RWPE1 (cell line): ENCODE measurements at places on chromosomes 7 and 10.

DNA sequence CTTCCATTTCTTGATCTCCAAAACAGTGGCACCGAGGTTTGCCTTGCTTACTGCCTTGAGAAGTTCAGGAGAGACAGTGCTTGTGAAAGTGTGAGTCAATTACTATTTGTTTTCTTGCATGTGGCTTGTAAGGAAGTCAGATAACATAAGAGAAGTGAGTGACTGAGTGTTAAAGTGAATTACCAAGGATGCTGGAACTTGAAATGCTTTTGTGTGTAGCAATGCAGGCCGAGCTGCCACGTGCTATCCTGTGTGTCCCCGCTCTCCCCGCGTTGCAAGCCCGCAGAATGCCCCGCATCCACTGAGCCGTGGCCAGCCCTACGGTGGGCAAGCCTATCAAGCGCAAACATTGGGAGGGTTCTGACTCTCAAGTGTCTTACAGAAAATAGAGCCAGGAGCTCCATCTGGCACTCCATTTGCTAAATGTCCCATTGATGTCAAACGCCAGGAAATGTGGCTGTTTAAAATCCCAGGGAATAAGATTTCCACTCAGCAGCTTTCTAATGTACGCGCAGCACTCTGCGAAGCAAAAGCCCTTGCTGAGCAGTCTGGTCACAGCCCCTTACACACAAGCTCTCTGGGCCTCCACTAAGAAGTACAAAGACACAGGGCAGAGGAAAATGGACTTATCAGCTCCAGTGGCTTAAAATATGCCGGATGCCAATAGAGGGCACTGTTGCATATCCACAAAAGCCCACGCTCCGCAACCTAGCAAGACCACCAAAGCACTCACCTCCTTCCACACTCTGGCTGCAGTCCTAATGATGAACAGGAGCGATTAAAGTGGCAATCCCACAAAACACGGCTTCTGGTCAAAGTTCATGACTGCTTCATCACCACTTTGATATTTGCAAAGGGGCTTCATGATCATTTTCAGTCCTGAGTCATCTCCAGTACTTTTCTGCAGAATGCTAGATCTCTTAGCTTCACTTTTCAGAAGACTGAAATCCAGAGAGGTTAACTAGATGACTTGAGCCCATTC is 158.0 kb upstream of the ITGB1 start:
- DNase-seq, result no peak

DNA sequence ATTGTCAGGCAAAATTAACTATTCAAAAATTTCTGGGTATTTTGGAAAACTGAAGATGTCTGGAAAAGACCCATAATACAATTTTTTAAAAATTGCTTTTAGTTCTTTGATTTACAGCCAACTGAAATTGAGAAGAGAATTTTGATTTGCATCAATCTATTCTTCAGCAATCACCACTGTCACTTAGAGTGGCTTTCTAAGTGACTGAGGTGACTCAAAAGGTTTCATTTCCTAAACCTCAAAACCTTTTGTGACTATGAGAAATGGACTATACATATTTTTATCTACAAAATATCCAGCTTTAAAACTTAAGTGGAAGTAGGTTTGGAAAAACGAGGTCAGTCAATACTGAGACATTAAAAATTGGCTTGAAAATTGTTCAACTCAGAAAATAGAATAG is 60.0 kb downstream of the ENO4 start:
- DNase-seq, result no peak

- DNase-seq, result no peak
Observed at GRCh38 chr10:78942091-78942501, 126.7 kb upstream of the ZMIZ1 start.

DNA sequence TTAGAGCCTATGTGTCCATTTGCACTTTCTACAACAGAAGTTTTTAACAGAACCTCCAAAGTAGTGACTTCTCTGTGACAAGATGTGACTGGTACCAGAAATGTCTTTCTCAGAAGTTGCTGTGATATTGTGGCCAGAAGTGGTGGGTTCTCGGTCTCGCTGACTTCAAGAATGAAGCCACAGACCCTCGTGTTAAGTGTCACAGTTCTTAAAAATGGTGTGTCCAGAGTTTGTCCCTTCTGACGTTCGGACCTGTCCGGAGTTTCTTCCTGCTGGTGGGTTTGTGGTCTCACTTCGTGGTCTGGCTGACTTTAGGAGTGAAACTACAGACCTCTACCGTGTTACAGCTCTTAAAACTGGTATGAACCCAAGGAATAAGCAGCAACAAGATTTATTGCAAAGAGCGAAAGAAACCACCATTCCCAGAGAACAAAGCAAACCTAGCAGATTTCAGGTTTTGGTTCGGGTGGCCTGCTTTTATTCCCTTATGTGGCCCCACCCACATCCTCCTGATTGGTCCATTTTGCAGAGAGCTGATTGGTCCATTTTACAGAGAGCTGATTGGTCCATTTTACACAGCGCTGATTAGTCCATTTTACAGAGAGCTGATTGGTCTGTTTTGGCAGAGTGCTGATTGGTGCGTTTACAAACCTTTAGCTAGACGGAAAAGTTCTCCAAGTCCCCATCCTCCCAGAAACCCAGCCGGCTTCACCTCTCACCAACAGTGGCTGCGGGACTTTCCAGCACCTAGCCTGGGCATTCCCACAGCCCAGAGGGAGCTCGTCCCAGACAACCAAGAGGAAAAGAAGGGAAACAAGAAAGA is 3.0 kb downstream of the ITPRID1 start:
- DNase-seq, result no peak

- DNase-seq, result peak; percentile 75
Observed at GRCh38 chr10:133336577-133337369, at the start of gene CALY. CALY (minus strand) TSS chr10:133336896; CDS start chr10:133328989, 7,907 bp downstream.

DNA sequence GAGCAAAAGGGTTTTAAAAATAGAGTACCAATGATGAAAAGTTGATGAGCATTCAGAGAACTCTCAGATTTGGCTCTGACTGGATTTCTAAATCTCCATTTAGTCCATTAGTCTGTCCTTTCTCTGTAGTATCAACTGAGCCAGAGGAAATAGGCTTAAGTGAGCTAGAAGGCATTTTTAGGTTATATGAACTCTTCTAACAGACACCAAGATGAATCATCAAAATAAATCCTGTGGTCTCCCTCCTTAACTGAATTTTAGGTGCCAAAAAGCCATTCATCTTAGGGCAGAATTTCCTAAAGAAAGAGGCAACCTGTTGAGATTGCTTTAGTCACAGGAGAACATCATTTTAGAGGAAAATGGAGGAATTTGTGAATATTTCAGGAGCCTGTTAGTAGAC is 305.1 kb downstream of the AUTS2 start:
- no peak for DNase-seq

DNA sequence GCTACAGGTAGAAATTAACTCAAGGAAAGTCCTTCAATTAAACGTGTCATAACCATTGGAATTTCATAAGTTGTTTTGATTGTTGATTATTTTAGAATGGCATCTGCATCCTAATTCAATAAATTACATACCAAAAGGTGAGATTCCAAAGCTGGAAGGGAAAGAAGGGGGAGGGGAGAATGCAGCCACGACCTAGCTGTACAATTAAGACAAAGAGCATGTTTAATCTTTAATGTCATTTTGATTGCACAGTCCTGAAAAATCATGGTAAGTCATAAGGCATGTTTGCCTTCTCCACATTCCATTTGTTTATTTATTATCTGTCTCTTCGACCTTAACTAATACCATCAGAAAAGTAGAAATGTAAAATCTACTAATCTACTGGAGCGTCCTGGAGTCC is 358.1 kb downstream of the FRMD4A start:
- no peak for DNase-seq

- no peak for DNase-seq
Observed at GRCh38 chr10:66862687-66863258, 63.1 kb upstream of the LRRTM3 start.

- peak; percentile 54 for DNase-seq
Observed at GRCh38 chr10:91389636-91390512, 20.3 kb upstream of the HECTD2 start.

DNA sequence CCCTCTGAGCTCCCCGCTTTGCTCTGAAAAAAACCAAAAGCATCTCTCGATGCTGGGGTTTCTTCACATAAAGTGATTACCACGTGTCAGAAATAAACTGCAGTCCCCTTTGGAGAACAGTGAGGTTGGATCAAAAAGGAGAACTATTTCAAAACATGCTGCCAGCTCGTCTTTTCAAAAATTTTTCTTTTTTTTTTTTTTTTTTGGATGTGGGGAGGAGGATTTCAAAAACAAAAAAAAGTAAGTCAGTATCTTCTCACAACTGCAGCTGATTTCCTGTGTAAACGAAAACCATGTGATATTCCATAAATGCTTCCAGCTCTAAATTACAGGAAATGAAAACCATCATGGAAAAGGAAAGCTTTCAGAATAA is 155.0 kb upstream of the LYZL2 start:
- no peak for DNase-seq

- no peak for DNase-seq
Observed at GRCh38 chr7:27083646-27084045, 12.2 kb downstream of the HOXA1 start.

DNA sequence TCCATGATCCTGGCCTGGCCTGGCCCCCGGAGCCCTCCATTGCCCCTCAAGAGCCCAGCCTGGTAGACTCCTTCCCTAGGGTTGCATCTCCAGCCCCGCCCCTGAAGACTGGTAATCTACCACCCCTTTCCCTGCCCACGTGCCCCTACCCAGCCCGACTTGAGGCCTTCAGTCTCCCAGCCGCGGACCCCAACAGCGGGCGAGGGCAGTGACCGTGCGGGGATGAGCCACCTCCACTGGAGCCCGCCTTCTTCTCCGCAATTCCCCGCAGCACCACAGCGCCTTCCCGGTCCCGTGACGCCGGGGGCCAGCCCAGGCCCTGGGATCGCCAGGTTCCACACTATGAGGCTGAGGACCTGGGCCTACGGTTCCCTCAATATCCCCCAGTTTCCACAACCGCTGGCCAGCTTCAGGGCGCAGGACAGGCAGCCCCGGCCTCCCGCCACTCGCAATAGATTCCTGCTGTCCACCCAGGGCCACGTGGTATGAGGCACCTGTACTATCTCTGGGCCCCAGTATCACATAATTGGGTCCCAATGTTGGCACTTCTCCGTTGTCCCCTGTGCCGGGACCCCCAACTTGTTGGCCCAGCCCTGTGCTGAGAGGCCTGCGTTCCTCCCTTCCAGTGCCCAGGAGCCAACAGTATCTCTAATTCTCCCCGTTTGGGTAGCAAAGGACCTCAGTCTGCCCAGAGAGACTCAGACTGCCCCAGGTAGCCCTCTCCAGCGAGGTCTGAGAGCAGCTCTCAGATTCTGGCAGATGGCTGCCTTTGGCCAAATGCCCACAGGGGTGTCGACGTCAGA is 1.1 kb upstream of the GPRIN2 start:
- no peak for DNase-seq

DNA sequence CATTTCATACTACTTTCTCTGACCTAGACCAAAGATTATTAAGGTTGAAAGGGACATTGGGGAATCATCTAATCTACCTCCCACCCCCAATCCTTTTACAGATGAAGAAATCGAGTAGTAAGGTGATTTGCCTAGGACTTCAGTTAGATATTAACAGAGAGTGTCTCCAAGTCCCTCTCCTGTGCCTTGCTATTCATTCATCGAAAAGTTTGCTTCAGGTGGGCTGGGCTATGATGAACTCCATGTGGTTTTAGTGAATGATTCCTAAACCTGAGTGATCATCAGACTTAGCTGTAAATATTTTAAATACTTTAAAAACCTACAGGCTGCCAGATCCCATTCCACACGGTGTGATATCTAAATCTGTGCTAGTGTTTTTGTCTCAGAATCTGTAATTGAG is 259.4 kb upstream of the SORCS1 start:
- no peak for DNase-seq

- no peak for DNase-seq
Observed at GRCh38 chr10:128476368-128476725, 350.1 kb upstream of the MKI67 start.

- DNase-seq, result no peak
Observed at GRCh38 chr7:50685135-50686065, 97.3 kb downstream of the GRB10 start.

DNA sequence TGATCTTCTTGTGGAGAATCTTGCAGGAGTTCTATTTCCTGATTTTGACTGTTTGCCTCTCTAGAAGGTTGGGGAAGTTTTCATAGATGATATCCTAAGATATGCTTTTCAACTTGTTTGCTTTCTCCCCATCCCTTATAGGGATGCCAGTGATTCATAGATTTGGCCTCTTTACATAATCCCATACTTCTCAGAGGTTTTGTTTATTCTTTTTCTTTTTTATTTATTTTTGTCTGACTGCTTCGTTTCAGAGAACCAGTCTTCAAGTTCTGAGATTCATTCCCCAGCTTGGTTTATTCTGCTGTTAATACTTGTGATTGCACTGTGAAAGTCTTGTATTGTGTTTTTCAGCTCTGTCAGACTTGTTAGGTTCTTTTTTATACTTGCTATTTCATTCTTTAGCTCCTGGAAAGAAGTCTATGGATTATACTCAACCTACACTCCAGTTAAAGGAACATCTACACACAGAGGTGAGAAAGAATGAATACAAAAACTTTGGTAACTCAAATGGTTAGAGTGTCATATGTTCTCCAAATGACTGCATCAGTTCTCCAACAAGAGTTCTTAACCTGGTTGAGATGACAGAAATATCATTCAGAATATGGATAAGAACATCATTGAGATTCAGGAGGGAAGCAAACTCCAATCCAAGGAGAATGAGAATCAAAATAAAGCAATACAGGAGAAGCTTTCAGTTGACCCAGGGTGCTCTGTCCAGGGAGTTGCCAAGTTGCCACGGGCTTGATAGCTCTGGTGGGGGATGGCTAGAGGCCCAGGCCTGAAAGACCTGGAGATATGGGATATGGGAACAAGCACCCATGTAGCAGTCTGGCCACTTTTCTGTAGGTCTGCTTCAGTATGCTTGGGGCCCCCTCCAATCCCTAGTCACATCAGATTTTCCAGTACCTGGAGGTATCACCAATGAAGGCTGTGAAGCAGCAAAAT is 150.3 kb downstream of the AHR start:
- no peak for DNase-seq

- DNase-seq, result peak; percentile 57
Observed at GRCh38 chr10:86899670-86900276, 57.6 kb downstream of the MMRN2 start.

GRCh38 chr7:96414931-96415292 is 93.0 kb upstream of the SLC25A13 start:
- DNase-seq, result peak; percentile 10

DNA sequence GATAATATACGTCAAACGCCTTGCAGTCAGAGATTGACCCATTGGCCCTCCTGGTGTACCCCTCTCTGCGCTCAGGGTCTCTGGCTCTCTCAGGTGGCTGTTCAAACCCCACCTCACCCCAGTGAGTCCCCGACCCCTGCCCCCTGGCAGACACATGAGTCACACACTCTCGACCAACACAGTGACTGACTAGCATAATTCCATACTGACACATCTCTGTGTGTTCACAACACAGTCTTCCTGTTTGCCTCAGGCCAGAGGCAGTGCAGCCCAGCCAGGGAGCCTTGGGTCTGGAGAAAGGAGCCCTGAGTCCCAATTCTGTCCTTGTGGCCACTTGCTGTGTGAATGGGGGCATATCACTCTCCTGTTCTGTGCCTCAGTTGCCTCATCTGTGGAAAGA is 40.1 kb downstream of the PALD1 start:
- DNase-seq, result peak; percentile 59
